Calu3 (cell line): ENCODE measurements at places on chromosomes 3 and 15. TPM values are rescaled to one million over a fixed set of nuclear protein-coding genes. Genes with fewer than 3 reads are reported as not detected.
A peak's percentile ranks its signal among the peaks of the same experiment; 100 is the strongest.

- H3K4me1 ChIP-seq: peaks cover 43% of the 10 kb centered on the region
- no peak overlapping the region for H3K4me3 ChIP-seq
- peaks cover 6% of the 10 kb centered on the region for H3K36me3 ChIP-seq
Observed at GRCh38 chr3:149898771-149899170, 71.9 kb downstream of the PFN2 start.

DNA sequence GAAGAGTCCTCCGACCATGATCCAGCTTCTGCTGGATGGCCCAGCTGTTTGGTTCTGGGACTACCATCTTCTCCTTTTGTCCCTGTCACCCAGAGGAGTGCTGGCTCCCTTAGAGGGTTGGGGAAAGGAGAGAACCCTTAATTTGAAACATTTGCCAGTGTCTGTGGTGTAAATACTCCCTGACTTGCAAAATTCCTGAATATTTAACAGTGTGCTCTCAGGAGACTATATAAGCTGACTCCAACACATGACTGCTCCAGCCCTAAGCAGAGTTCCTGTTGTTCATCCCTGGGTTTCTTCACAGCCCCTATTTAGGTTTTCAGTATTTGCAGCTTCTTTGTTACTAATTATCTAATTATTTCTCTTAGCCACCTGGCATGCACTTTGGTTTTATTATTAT lies 133.1 kb downstream of the CPNE4 start:
- no peak overlapping the region for H3K4me3 ChIP-seq
- no peak overlapping the region for H3K27ac ChIP-seq
- peaks cover 21% of the 10 kb centered on the region for H3K4me1 ChIP-seq
- H3K36me3 ChIP-seq: no peaks in the 10 kb centered on the region
- DNase-seq: no peak

- H3K4me1 ChIP-seq: peaks cover 15% of the 10 kb centered on the region
- H3K4me3 ChIP-seq: no peak overlapping the region
- no peak overlapping the region for H3K27ac ChIP-seq
- H3K36me3 ChIP-seq: peaks cover 3% of the 10 kb centered on the region
Observed at GRCh38 chr15:67248011-67248505, 6.4 kb downstream of the AAGAB start.

DNA sequence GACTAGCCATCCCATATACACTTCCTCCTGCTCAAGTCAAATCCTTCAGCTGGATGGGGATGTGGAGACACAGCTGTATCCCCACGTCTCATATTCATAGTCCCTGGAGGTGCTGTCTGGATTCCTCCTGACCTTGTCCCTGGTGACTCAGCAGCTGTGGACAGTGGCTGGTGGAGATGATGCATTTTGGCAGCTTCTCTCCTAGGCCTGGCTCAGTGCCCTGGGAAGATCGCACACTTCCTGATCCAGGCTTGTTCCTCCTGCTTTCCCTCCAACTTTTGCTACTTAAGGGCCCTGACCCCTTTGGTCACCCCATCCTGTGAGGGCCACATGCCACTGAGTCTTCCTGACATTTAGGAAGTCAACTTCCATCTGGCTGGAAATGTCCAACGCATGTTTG lies 44.4 kb downstream of the ADAMTSL3 start:
- DNase-seq: no peak
- no peak overlapping the region for H3K4me3 ChIP-seq
- no peaks in the 10 kb centered on the region for H3K36me3 ChIP-seq
- H3K4me1 ChIP-seq: no peaks in the 10 kb centered on the region
- no peak overlapping the region for H3K27ac ChIP-seq
- peaks cover 13% of the 10 kb centered on the region for H3K27me3 ChIP-seq

SCN5A gene
- 0.42 and 0.61 TPM in 2 replicates for total RNA-seq

DNA sequence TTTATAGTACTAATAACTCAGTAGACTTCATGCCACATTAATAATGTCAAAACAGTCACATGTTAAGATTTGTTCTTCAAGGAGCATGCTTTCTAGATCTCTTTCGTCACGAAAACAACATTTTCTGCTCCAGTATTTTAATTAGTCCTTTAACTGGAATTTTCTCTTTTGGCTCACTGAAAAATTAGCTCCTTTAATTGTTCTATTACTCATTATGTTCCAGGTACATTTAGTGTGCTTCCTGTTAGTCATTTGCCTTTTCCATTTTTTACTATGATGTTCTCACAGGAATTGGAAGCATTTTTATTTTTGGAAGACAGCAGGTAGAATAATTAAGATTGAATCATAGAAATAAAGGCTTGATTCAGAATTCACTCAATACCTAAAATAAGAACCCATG lies 111.2 kb downstream of the SLC9A9 start:
- DNase-seq: no peak
- H3K4me3 ChIP-seq: no peak overlapping the region
- H3K36me3 ChIP-seq: no peaks in the 10 kb centered on the region
- H3K27me3 ChIP-seq: no peaks in the 10 kb centered on the region
- H3K27ac ChIP-seq: no peak overlapping the region

TRPM1 gene
- not detected in 2 replicates for total RNA-seq

TMEM40 gene
- 0.42 and 0.98 TPM in 2 replicates for total RNA-seq

PEX11A gene
- 6.7 and 8.0 TPM in 2 replicates for total RNA-seq

DNA sequence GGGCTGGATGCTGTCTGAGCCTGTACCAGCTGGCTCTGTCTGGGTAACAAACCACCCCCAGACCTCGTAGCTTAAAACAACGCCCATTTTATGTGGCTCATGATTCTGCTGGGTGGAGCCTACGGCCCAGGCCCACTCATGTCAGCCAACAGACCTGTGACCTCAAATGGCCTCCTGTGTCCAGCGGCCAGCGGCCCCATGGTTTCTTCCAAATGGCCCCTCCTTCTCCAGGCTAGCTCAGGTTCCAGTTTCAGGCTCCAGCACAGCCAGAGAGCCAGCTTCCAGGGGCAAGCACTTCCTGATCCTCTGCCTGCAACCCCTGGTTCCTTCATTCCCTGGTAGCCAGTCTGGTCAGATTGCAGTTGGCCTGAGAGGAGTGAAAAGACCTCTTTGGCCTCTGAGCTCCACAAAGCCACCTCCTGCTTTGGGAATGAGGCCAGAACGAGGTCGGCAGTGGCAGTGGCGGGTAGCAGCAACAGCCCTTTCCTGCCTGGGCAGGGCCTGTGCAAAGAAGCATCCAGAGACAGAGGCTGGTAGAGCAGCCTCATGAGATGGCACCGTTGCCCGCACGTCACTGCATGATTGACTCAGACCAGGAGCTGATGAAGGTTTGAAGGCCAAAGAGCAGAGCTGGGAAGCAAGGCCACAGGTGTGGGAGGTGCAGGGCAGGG lies 21.0 kb upstream of the PLXNA1 start:
- DNase-seq: no peak
- H3K27me3 ChIP-seq: no peaks in the 10 kb centered on the region
- peaks cover 8% of the 10 kb centered on the region for H3K36me3 ChIP-seq
- H3K4me1 ChIP-seq: no peaks in the 10 kb centered on the region
- no peak overlapping the region for H3K4me3 ChIP-seq
- H3K27ac ChIP-seq: no peak overlapping the region

DNA sequence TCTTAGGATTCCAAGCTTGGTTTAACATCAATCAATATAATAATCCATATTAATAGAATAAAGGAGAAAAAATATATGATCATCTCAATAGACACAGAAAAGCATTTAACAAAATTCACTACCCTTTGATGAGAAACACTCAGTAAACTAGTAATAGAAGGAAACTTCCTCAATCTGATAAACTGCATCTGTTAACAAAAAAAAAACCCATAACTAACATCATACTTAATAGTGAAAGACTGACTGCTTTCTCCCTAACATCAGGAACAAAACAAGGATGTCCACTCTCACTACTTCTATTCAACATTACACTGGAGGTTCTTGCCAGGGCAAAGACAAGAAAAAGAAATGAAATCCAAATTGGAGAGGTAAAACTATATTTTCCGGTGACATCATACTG lies 30.5 kb downstream of the LRRK1 start:
- H3K4me1 ChIP-seq: no peaks in the 10 kb centered on the region
- no peak overlapping the region for H3K27ac ChIP-seq
- DNase-seq: no peak

CLDN18 gene
- total RNA-seq: 0.85 and 3.3 TPM in 2 replicates

DNA sequence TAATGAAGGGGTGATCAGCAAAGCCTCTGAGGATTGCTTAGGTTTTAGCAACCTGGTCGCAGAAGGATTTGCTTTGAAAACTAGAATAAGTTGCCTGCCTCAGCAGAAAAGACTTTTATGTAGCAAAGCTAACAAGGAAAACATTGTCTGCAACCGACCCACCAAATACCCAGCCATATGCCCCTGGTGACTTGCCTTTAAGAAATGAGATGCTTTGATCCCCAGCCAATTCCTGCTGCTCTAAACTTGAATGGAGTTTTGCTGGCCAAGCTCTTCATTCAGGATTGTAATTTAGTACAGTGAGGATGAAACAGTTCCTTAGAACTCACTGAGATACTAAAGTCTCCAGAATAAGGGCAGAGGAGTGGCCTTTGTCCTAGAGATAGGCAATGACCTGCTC lies 139.8 kb upstream of the PROK2 start:
- no peaks in the 10 kb centered on the region for H3K36me3 ChIP-seq
- peaks cover 32% of the 10 kb centered on the region for H3K27me3 ChIP-seq

STAB1 gene
- 0.26 TPM in 1 of 2 replicates, not detected in the other for total RNA-seq

CAMK2N2 gene
- total RNA-seq: 3.3 and 3.6 TPM in 2 replicates

GRCh38 chr3:196193133-196193735 lies 18.0 kb downstream of the ZDHHC19 start:
- H3K4me1 ChIP-seq: no peaks in the 10 kb centered on the region
- no peak overlapping the region for H3K4me3 ChIP-seq
- DNase-seq: no peak
- H3K27ac ChIP-seq: no peak overlapping the region
- no peaks in the 10 kb centered on the region for H3K36me3 ChIP-seq

GRCh38 chr15:77734306-77734705 lies 101.6 kb upstream of the LINGO1 start:
- H3K4me1 ChIP-seq: no peaks in the 10 kb centered on the region
- H3K4me3 ChIP-seq: no peak overlapping the region
- H3K27me3 ChIP-seq: peaks cover 100% of the 10 kb centered on the region
- H3K36me3 ChIP-seq: no peaks in the 10 kb centered on the region
- no peak for DNase-seq

GRCh38 chr3:119409844-119410243 lies 53.6 kb downstream of the TMEM39A start:
- H3K27ac ChIP-seq: no peak overlapping the region
- H3K27me3 ChIP-seq: no peaks in the 10 kb centered on the region
- H3K36me3 ChIP-seq: no peaks in the 10 kb centered on the region
- DNase-seq: no peak
- H3K4me1 ChIP-seq: no peaks in the 10 kb centered on the region

PSTPIP1 gene
- not detected in 2 replicates for total RNA-seq

GRCh38 chr3:187969581-187969950 lies 184.4 kb upstream of the LPP start:
- peaks cover 8% of the 10 kb centered on the region for H3K36me3 ChIP-seq
- no peak overlapping the region for H3K27ac ChIP-seq
- H3K4me3 ChIP-seq: no peak overlapping the region
- H3K27me3 ChIP-seq: no peaks in the 10 kb centered on the region
- peaks cover 27% of the 10 kb centered on the region for H3K4me1 ChIP-seq
- DNase-seq: no peak

DNA sequence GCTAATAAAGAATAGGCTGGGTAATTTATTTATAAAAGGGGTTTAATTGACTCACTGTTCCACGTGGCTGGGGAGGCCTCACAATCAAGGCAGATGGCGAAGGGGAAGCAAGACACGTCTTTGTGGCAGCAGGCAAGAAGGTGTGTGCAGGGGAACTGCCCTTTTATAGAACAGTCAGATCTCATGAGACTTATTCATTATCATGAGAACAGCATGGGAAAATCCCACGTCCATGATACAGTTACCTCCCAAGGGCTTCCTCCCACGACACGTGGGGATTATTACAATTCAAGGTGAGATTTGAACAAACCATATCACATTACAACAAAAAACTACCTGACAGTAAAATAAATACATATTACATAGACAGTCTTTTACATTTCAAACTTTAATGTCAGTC lies 414.9 kb downstream of the NAALADL2 start:
- peak overlapping the region; percentile 60 for H3K27ac ChIP-seq
- peaks cover 15% of the 10 kb centered on the region for H3K4me1 ChIP-seq
- no peaks in the 10 kb centered on the region for H3K36me3 ChIP-seq
- H3K4me3 ChIP-seq: no peak overlapping the region
- no peak for DNase-seq

GRCh38 chr3:197750858-197751737 lies 1.4 kb downstream of the FYTTD1 start:
- peak overlapping the region; percentile 87 for H3K4me3 ChIP-seq
- H3K36me3 ChIP-seq: peaks cover 30% of the 10 kb centered on the region
- peak overlapping the region; percentile 70 for H3K27ac ChIP-seq
- H3K27me3 ChIP-seq: no peaks in the 10 kb centered on the region
- DNase-seq: peak; percentile 27

DNA sequence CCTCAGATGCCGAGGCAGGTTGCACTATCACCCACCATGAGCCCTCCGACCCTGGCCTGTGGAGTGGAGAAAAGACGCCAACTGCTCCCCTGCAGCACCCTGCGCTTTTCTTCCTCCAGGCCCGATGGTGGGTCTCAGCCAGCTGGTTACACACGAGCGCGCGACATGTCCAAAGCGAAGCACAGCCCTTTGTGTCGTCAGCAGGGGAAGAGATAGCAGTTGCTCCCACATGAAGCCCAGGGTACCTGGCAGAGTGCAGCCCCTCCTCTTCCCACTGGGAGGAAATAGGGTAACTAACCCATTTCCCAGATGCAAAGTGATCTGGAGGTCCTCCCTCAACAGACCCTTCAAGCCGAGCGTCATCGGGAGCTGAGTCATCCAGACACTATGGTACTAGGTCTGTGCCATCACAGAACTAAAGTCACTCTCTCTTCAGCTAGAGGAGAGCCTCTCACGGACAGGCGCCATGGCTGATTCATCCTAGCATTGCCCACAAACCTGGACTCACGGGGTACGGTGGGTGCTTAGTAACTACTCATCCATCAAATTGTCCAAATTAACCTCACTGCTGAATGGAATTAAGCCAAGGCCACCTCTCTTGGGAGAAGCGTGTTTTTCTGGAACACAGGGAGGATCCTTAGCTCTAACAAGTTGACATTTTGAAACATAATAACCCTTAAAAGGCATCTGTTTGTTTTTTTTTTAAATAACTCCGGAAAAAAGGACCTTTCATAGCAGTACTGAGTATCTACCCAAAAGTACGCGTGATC lies 45.2 kb upstream of the BDH1 start:
- DNase-seq: no peak
- H3K27ac ChIP-seq: no peak overlapping the region

ACAP2 gene
- total RNA-seq: 74.0 TPM in 2 replicates
